ENCODE measurements at places on chromosomes 3 and 15.
A peak's percentile ranks its signal among the peaks of the same experiment; 100 is the strongest.

- no peak for DNase-seq
Observed at GRCh38 chr15:94229591-94230369, 1.6 kb upstream of the MCTP2 start.

DNA sequence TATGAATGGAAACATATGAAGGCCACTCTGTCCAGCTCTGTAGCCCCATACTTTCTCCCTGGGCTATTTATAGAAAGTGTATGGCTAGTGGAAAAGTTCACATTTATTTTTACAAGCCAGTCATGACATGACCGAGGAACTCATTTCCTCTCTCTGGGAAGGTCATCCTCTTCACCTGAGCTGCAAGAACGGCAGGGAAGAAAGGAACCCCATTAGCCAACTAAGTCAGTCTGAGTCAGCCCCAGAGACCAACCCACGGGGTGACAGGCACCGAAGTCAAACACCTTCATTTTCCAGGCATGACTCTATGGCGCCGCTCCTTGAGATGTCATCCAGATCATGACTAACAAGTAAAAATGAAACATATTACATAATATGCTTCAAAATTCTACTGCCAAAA, 4.8 kb downstream of the PAQR9 start:
- DNase-seq: no peak

DNA sequence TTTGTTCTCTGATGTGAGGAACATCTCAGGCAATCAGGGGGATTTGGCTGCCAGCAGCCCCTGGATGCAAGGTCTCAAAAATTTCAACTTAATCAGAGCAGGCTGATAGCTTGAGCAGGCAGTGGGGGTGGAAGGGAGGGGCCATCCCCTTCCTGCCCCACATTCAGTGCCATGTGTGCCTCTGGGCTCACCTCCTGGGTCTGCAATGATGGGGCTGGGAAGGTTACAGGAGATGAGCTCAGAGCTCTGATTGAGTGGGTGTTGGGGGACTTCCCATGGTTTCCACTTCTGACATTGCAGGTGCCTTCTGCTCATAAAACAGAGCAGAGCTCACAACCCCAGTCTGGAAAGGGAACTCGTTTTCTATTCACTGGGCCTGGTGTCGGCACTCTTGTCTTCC, 37.0 kb downstream of the PARP16 start:
- DNase-seq: no peak

- DNase-seq: no peak
Observed at GRCh38 chr15:80436511-80437307, 32.5 kb downstream of the ARNT2 start.

DNA sequence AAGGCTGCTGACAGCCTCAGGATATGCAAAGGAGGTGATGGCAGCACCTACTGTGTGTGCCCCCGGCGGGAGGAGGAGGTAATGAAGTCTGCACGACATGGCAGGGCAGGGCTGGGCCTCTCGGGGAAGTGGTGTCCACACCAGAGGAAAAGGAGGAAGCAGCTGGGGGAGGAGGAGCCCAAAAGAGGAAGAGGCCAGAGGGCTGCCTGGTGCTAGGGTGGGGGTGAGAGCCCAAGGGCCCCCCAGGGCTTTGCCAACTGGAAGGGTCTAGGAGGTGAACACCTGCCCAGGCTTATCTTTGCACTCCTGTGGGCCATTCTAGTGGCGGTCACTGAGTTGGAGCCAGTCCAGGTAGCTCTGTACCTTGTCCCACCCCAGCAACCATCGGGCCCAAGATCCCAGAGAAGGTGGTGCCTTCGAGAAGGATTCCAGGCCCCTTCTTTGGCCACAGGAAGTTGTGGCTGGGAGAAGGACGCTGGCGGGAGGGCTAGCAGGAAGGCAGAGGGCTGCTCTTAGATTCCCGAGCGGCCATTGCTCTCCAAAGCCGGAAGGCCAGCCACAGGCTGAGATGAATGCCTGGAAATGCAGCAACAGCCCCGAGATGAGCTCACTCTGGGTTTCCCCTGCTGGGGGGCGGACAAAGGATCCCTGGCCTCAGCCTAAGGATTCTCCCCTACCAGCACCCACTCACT, 7.0 kb downstream of the GNAI2 start:
- DNase-seq: peak; percentile 83

DNA sequence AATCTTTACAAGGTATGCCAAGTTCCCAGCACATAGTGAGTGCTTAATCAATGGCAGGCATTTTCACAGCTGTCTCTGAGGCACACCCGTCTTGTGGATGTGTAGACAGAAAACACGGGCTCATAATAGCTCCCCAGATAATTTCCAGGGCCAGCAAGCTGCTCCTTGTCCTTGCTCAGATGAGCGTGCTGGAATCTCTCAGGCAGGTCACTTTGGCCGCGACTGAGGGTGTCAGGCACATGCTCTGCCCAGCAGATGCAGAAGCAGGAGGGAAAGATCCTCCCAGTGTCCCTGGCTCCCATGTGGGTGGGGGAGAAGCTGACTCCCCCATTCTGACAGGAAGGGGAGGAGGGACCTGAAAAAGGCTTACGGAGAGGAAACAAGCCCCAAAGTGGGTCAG, 35.6 kb upstream of the SLC6A1 start:
- no peak for DNase-seq

GRCh38 chr15:49154359-49154758, 1.0 kb downstream of the COPS2 start:
- no peak for DNase-seq

GRCh38 chr3:32437896-32438295, 46.2 kb downstream of the CMTM7 start:
- DNase-seq: no peak

DNA sequence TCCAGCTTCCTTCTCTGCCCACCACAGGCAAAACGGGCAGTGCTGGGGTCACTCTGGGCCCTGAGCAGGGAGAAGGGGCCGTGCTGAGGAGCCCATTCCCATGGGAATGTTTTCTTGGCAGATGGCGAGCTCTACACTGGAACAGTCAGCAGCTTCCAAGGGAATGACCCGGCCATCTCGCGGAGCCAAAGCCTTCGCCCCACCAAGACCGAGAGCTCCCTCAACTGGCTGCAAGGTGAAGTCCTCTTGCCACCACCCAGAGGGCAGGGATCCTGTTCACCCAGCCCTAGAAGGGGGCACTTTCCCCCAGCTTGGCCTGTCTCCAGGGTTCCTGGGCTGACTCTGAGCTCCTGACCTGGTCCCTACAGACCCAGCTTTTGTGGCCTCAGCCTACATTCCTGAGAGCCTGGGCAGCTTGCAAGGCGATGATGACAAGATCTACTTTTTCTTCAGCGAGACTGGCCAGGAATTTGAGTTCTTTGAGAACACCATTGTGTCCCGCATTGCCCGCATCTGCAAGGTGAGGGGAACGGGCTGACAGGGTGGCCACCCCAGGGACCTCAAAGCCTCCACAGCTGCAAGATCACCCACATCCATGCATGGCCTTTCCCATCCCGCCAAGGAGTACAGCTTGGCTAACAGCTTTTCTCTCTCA, 12.4 kb downstream of the CIB1 start:
- DNase-seq: peak; percentile 83

GRCh38 chr15:51390966-51391422, 49.5 kb downstream of the GLDN start:
- DNase-seq: no peak

DNA sequence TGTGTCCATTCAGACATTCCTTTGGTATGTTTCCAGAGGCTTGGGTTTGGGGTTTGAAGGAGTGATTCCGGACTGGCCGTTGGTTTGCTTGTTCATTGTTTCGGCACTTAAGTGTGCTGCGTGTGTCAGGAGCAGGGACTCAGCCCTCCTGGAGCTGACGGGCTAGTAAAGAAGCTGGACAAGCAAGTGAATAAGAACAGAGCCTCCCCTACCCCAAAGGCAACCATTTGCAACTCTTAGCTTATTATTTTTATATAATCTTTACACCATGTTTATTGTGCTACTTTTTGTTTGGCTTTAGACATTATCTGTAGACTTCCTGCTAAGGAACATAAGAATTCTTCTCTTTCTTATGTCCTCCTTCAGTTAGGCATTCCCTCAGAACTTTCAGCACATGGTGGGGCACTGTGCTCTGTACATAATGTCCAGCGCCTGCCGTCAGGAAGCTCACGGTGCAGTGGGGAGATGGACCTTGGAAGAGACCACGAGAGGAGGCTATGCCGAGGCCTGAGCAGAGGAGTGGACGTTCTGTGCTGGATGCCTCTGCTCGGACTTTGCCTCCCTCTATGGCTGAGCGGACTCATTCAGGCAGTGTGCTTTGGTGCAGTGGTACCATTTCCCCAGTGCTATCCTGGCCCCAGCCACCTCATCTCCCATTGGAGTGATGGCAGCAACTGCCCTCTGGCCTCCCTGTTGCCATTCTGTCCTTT, 65.4 kb downstream of the EEFSEC start:
- DNase-seq: no peak

- DNase-seq: no peak
Observed at GRCh38 chr3:7194071-7194835, 333.3 kb downstream of the GRM7 start.

DNA sequence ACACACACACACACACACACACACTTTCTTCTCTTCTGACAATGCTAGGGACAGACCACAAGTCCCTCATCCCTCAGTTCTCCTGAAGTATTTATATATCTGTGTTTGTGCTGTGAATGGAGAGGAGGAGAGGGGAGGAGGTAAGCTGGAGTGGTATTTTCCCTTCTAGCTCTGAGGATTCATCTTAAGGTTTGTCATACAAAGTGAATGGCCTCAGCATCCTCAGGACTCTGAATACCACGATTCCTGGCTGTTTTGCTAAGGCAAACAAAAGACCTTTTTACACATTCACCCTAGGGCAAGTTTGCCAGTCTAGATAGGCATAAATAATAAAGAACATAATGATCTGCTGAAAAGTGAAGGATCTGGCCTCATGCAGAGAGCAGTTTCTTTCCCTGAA, 65.7 kb upstream of the CHMP2B start:
- DNase-seq: no peak

DNA sequence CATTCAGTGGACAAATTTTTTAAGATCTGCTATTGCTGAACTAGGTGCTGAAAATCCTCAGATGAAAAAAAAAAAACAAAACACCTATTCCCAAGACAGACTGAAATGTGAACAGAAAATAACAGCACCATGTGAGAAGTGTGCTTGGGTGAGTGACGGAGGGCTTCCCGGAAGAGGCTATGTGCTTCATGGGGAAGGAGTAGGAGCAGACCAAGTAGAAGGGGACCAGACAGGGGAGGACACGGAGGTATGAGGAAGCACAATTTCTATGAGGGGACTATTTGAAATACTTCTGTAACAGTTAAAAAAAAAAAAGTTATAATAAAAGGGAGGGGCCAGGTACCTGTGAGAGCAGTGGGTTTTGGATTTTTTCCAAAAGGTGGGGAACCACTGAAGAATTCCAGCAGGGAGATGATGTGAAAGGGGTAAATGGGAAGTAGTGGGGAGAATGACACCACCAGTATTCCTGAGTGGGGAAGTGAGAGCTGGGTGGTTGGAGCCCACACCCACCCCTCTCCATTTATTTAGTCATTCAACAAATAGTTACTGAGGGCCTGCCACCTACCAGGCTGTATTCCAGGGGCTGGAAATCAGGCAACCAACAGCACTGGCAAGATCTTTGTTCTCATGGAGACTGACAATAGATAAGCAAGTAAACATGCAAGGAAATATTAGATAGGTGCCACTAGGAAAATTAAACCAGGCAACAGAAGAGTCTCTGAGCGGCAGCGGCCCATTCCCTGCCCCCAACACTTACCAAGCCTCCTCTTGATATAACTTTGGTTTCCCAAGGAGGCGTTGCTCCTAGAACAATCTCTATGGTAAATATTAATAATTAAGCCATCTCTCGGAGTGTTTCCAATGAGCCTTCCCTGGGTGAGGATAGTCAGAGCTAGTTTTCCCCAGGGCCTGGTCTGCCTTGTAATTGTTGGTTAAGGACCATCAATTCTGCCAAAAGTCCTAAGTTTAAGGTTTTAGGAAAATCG, 3.8 kb upstream of the USP3 start:
- no peak for DNase-seq

DNA sequence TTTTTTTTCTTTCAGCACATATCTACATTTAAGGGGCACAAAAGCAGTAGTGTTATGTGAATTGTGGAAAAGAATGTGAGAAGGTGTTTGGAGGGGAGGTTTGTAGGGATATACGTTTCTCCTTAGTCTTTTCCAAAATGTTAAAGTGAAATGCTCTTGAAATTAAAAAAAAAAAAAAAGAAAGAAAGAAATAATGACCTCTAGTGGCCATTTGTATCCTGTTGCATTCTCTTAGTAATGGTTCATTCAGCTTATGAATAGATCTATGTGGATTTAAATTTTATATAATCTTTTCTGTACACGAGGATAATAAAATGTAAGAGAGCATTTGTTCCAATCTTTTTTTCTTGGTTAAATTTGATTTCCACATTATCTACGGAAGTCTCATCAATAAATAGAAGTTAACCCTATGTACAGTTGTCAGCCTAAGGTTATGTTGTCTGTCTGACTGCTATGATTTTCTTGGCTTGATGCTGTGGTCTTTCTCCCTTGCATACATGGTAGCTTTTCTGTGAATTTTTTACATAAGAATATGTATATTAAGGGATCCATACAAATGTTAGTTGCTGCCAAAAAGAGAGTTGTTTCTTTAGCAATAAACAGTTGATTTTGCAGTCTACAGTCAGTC, 1.7 kb downstream of the P2RY13 start:
- no peak for DNase-seq

DNA sequence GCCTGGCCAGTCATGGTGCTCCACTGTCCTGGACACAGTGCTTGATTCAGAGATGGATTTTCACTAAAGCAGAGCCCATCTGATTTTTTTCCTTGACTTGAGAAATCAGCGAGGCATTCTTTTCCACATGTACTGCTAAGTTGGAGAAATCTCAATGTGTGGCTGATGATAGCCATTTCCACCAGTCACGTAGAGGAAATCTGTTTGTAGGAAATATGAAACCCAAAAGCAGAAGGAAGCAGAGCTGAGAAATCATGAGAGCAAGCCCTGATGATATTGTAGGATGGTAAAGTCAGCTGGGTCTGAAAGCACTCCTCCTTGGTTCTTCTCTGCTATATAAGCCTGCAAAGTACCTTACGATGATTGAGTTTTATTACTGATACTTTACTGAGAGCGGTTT, 1233.4 kb downstream of the ROBO2 start:
- no peak for DNase-seq

GRCh38 chr15:67125589-67126502, 60.4 kb downstream of the SMAD3 start:
- peak; percentile 91 for DNase-seq

- no peak for DNase-seq
Observed at GRCh38 chr15:39850436-39850835, 67.8 kb upstream of the FSIP1 start.

- no peak for DNase-seq
Observed at GRCh38 chr3:72003936-72004335, 219.0 kb upstream of the PROK2 start.

All from tibial artery (tissue), 4 donors.